ENCODE measurements at places on chromosomes 3 and 15. TPM values are rescaled to one million over a fixed set of nuclear protein-coding genes. Genes with fewer than 3 reads are reported as not detected.

The ACSBG1 gene
- not detected for total RNA-seq

GRCh38 chr3:142963516-142964448 lies at the start of gene PAQR9:
PAQR9 (minus strand) TSS chr3:142963674; CDS start chr3:142963336, 338 bp downstream.
- H3K27me3 ChIP-seq, result peaks cover 70% of the 10 kb centered on the region
- peaks cover 15% of the 10 kb centered on the region for H3K4me1 ChIP-seq
- no peaks in the 10 kb centered on the region for H3K36me3 ChIP-seq
- peak within 1 kb of the TSS; percentile 70 for H3K4me3 ChIP-seq

The CTXND1 gene
- total RNA-seq, result not detected

The MME gene
- total RNA-seq, result not detected

- no peak overlapping the region for H3K27ac ChIP-seq
- H3K36me3 ChIP-seq, result no peaks in the 10 kb centered on the region
- DNase-seq, result no peak
- no peak overlapping the region for H3K4me3 ChIP-seq
- H3K4me1 ChIP-seq, result no peaks in the 10 kb centered on the region
These were observed 567.3 kb upstream of the KCNMB2 start for GRCh38 chr3:177968891-177969290.

Data from activated CD4-positive, alpha-beta memory T cell treated with anti-CD3 and anti-CD28 coated beads, Interleukin-2, amount 10 ng/mL, durations not matched to agents 7 days and 5 days (primary cell).